Vagina (tissue), 2 donors: ENCODE measurements at places on chromosomes 12 and 14.

- DNase-seq, result no peak
Measured at GRCh38 chr14:61625165-61625564, 70.1 kb upstream of the HIF1A start.

GRCh38 chr14:51145246-51145645 lies 50.3 kb upstream of the TRIM9 start:
- DNase-seq, result no peak

DNA sequence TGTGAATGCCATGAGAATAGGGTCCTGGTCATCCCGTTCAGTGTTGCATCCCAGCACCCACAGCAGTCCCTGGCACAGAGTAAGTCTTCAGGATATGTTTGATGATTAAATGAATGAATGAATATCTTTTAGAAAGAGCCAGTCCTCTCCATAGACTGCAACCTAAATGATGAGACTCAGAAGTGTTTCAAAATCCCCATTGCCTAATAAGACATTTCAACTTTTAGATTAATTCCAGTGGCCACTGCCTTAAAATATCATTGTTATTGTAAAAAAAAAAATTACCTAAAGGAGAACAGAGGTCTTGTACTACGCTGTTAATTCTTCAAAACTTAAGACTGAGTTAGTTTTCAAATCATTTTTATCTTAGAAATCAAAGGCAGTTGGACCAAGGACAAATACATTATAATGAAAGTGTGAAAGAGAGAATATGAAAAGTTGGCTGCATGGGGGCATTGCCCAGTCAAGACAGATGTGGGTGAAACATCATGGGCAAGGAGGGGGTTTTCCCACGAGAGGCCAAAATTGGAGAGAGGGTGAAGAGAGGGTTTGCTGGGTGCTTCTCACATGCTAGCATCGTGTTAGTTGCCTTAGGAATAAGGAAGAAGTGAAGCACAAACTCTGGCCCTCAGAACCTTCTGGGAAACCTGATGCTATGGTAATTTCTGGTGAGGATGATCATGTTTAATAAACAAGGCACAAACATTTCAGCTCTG lies 26.3 kb upstream of the CPM start:
- no peak for DNase-seq

GRCh38 chr14:23443881-23444280 lies 8.4 kb upstream of the MYH7 start:
- no peak for DNase-seq

GRCh38 chr12:91126516-91126915 lies 15.2 kb upstream of the LUM start:
- DNase-seq, result no peak

- no peak for DNase-seq
Measured at GRCh38 chr14:39372656-39373055, 59.6 kb downstream of the FBXO33 start.

DNA sequence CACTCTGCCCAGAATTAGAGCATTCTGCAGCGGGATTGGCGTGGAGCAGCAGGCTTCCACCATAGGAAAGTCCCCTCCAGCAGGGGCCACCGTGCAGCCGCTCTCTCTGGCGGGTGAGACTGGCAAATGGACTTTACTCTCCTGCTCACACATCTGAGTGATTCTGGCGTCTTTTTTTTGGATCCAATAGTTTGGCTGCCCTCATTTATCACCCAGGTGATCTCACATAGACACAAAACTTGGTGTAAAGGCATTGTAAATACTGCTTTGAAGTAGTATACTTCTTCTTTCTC lies 130.3 kb downstream of the TGFB3 start:
- no peak for DNase-seq

DNA sequence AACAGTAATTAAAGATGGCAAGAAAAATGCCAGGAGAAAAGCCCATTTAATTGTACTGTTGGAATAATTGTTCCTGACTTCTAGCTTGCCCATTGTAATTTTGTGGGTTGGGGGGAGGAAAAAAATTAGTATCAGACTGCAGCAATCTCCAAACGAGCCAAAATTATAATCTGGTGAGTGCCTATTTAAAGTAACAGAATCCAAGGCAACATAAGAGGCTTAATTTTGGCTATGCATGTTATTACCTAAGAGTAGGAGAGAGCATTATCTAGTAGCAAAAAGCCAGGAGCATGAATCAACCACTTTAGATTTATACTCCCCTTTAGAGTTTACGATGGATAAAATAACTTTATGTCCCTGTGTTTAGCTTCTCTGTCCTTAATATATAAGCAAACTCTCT lies 14.6 kb upstream of the DENND5B start:
- no peak for DNase-seq

DNA sequence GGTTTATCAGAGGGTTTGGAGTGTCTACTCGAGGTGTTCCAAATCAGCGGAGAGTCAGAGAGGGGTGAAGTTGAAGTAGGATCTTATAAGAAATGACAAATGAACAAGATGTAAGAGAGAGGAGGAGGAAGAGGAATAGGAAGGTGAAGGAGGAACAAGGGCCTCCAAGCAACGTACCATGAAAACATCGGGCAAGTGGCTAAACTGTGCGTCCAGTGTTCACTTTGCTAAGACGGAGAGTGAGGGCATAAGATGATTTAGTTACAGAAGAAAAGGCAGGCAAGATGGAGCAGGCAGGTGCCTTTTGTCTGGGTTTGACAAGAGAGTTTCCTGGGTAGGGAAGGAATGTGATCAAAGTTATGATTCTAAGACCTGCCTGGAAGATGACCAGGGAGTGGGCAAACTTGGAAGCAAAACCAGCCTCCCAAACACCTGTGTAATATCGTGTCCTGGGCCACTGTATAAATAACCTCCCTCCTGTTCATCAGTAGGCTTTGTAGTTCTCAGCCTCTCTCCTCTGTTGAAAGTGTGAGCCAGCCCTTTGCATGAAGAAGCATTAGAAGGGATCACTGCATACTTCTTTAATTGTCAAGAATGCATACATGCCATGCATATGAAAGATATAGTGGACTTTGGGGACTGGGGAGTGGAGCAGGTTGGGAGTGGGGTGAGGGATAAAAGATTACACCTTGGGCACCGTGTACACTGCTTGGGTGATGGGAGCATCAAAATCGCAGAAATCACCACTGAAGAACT lies 111.4 kb downstream of the ZFP36L1 start:
- no peak for DNase-seq

DNA sequence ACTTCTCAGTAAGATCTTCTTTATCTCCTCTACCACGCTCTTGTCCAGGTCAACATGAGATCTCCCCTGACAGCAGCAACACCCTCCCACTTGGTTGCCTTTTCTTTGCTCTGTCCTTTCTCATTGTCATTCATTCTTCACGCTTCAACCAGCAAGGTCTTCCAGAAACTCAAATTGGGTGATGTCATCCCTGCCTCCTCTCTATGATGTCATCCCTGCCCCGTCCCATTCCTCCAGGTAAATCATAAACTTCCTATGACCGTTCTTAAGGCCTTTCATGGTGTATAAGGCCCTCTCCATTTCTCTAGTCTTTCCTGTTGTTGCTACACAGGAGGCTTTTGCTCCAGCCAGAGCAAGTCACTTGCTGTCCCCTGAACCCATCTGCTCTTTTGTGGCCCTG lies 17.7 kb upstream of the TUNAR start:
- peak; percentile 49 for DNase-seq

DNA sequence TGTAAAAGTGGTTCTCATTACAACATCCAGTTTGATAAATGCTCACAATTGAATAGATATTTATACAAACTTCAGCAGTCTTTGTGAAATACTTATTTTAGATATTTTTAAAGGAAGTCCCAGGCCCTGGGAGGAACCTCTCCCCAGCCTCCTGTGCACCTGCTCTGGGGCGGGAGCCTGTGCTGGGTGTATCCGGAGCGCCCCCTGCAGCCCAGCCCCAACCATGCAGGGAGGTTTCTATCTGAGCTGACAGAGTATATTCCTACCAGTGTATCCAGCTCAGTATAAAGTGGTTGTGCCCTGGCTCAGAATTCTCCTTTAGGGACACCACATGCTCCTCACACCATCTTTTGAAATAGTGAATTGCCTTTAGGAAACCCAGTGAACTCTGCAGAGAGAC lies 851.8 kb downstream of the TMEM121 start:
- DNase-seq, result no peak

- no peak for DNase-seq
Measured at GRCh38 chr12:100743060-100743459, 51.5 kb upstream of the ANO4 start.

DNA sequence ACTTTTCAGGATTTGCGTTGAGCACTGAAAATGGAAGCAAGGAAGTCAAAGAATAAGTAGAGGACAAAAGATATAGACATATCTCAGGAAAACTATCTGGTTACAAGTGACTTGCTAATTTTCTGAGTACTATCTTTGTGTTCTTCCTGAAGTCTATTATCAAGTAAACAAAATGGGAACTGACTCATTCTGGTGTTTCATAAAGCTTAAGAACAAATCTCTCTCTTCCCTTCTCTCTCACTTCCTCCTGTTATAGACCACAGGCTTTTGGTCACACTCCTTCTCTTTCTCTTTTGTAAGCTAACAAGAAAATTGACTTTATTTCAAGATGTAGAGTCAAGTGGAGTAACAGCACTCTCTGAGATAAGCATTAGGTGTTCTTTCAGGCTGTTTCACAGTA lies 406.6 kb upstream of the SYT1 start:
- DNase-seq, result no peak

GRCh38 chr12:82593901-82594396 lies 92.8 kb upstream of the TMTC2 start:
- DNase-seq, result no peak

- DNase-seq, result no peak
Measured at GRCh38 chr14:37985826-37986470, 221.8 kb upstream of the SSTR1 start.

DNA sequence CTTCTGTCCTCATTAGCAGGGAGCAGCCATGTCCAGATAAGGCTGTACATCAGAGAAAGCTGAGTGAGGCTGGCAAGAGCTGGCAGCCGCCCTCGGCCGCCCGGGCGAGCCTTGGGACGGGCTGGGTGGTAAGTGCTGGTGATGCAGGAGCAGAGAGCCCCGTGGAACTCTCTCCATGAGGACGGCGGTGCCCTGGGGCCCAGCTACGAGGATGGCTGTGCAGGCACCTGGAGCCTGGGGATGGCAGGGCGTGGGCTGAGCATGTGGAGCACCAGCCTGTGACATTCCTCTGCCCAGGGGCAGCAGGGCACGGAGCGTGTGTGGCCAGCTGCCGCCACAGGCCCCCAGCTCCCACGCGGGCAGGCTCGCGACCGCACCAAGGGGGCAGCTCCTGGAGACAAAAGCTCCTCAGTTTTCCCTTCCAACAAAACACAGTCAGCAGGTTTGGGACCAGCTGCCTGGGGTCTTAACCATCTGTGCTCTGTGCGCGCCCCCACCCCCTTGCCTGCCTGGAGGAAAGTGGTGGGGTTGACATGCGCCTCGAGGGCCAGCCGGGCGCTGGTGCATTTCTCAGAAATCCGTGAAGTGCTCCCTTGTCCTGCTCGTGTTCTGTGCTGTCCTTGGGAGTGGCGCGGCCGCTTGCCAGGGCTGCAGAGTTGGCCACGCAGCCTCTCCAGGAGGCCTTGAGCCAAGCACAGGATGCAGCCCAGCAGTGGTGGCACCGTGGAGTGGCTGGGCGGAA lies 21.4 kb downstream of the PACS2 start:
- DNase-seq, result no peak

DNA sequence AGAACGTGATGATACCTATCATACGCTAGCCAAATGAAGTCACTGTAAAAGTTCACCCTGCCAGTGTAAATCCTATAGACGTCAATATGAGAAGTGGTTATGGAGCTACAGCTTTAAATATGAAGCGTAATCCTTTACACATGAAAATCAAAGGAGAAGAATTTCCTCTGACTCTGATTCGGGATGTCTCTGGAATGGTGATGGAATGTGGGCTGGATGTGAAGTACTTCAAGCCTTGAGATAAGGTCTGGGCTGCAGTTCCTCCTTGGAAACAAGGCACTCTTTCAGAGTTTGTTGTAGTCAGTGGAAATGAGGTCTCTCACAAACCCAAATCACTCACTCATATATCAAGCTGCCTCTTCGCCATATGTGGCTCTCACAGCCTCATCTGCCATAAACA lies 53.1 kb upstream of the NAP1L1 start:
- DNase-seq, result no peak

DNA sequence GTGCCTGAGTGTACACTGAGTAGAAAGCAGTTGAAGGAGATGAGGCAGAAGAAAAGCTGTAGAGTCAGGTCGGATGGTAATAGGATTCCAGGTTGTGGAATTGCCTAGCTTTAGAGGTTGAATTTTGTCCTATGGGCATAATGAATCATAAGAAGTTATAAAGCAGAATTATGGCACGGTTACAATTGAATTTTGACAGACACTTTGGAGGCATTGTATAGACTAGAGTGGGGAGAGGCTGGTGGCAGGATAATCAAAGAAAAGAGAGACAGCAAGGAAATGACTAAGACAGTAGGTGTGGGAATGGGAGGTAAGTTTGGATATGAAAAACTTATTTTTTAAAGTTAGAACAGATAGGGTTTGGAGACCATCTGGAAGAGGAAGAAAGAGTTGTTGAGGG lies 102.6 kb downstream of the NTN4 start:
- DNase-seq, result no peak

- no peak for DNase-seq
Measured at GRCh38 chr12:49948866-49949845, 1.4 kb upstream of the AQP2 start.

GRCh38 chr14:85531141-85531586 lies 1.2 kb downstream of the FLRT2 start:
- no peak for DNase-seq

DNA sequence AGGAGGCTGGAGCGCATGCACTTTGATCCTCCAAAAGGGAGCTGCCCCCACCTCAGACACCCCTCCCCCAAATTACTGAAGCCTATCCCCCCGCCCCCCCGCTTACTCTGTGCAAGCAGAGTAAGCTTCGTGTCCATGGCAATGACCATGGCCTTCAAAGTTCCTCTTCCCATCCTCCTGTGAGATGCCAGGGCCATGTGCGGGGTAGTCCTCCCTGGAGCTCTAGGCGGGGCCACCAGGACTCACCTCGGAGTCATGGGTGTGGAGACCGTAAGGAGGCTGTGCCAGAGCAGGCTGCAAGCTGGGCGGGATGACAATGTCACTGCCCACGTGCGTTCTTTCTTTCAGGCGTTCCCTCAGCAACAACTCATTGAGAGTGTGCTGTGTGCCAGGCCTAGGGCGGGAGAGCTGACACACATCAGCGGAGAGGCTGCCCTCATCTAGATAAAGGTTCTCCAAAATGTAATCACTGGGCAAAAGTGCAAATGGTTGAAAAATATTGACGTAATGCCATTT lies 66.8 kb downstream of the C14orf132 start:
- no peak for DNase-seq

DNA sequence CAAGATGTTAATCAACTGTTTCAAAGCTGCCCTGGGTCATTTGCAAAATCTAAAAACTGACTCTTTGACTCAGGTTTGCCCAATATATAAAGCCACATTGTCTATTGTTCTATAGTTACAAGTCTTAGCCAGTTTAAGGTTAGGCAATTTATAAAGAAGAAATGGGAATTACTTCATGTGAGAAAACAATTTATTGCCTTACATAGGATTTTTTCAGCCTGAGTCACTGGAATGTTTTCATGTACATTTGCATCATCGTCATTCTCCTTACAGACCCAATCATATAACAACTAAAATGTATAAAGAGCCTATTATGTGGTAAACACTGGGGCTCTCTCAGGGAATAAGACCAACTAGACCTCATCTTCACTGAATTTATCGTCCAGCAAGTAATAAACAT lies 100.3 kb upstream of the PLEKHG7 start:
- DNase-seq, result no peak
